ENCODE measurements at places on chromosomes 3 and 15.

DNA sequence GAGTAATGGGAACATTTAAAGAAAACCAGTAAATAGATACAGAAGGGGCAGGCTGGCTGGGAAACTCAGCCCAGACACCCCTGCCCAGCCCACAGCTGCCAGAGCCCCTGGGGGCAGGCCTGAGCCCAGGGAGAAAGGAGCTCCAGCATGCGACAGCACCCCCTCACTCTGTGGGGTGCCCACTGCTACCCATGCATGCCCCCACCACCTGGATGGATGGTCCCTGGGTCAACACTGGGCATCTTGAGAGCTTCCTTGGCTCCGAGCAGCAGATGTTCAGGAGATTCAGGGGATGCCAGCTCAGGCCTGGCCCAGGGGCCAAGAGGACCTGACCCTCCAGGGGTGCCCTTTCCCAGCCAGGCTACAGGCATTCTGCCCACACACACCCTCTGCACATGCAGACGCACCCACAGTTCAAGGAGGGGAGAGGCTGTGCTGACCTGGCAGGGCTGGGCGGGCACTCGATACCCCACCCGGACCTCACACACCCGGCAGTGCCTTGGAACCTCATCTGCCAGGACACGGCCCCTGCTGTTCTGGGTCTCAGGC lies 31.5 kb downstream of the PTH1R start:
- no peak for DNase-seq

DNA sequence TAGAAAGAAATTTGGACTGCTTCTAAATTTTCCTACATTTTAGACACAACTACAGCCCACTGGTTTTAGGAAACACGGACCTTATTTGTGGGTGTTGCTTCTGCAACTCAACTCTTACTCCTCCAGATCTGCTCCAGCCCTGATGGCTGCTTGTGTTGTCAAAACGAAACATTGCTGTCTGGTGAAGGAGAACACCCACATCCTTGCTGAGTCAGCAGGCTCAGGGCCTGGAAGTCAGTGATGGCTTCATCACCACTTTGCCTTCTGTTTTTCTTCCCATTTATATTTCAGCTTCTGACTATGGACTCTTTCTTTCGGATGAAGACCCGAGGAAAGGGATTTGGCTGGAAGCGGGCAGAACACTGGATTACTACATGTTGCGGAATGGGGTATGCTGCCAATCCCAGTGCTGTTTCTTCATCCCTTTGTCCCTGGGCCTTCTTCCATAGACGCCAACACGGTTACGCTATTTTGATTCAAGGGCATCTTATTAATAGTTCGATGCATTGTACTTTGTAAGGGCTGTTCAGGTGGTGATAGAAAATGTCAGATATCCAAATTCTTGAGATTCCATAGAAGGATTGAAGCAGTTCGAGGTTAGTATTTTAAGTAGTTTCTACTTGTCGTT lies 392.6 kb upstream of the TPM1 start:
- DNase-seq: no peak

DNA sequence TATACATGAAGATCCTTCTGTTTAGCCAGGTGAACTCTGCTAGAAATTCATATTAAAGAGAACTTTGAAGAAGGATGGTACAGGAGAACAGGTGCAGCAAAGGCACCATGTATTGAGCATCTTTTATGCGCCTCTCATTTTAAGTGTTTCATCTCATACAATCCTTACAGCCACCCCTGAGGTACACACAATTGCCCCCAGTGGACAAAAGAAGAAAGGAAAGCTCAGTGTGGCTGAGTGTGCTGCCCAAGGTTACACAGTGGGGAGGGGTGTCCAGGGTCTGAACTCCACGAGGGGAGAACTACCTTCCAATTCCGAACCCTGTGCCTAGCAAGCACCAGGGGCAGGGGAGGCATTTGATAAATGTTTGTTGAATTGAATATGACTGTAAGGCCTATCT lies 98.6 kb downstream of the MECOM start:
- no peak for DNase-seq

- DNase-seq: no peak
Measured at GRCh38 chr3:114732353-114732752, 414.7 kb downstream of the ZBTB20 start.

DNA sequence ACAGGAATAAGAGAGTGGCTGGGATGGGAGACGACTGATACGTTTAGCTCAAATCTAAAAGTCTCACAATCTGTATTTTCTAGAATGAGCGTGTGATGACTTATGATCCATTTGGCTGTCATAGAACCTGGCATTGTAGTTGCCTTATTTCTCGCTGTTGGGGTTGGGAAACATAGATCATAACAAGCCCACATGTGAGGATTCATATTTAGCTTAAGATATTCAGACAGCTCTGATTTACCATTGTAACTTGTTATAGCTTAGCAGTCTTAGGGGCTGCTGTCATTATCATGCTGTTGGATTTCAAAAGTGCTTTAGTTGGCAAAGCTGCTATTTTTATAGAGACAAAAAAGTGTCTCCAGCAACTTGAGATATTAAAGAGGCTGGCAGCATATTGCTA lies 871.3 kb downstream of the ZPLD1 start:
- DNase-seq: no peak

- DNase-seq: no peak
Measured at GRCh38 chr15:80580106-80580505, 115.0 kb upstream of the ABHD17C start.

DNA sequence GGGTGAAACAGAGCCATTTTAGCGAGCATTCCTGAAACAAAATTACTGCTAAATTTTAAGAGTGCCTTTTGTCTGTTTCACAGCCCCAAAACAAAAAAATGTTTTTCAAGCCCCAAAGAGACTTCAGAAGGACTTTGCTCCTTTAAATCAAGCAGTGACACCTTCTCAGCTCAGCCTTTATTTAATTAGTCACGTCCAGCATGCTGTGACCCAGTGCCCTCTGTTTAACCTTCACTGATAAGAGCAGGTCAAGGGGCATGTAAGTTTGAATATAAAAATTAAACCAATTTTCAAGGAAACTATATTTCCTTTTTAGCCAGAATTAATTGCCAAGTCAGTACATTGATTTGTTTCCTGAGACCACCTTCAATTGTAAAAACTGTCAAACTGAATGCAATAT lies 40.6 kb downstream of the ISL2 start:
- no peak for DNase-seq

DNA sequence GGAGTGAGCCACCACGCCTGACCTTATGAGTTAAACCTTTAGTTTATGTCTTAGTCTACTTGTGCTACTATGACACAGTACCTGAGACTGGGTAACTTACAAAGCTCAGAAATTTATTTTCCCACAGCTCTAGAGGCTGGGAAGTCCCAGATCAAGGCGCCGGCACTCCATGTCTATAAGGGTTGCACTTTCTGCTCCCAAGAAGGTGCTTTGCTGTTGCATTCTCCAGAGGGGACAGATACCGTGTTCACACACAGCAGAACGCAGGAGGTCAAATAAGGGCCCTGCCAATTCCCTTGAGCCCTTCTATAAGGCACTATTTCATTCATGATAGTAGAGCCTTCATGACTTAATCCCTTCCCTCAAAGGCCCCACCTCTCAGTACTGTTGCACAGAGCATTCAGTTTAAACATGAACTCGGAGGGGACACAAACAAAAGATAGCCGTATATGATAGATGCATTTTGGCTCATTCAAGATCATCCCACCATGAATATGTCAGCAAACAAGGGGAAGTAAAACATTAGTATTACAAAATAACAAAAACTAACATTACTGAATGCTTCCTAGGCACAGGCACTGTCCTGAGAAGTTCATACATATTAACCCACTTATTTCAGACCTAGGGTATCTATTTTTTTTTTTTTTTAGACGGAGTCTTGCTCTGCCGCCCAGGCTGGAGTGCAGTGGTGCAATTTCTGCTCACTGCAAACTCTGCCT lies 26.5 kb downstream of the PLA1A start:
- DNase-seq: no peak

- DNase-seq: no peak
Measured at GRCh38 chr15:40978141-40978540, 24.9 kb downstream of the CHAC1 start.

DNA sequence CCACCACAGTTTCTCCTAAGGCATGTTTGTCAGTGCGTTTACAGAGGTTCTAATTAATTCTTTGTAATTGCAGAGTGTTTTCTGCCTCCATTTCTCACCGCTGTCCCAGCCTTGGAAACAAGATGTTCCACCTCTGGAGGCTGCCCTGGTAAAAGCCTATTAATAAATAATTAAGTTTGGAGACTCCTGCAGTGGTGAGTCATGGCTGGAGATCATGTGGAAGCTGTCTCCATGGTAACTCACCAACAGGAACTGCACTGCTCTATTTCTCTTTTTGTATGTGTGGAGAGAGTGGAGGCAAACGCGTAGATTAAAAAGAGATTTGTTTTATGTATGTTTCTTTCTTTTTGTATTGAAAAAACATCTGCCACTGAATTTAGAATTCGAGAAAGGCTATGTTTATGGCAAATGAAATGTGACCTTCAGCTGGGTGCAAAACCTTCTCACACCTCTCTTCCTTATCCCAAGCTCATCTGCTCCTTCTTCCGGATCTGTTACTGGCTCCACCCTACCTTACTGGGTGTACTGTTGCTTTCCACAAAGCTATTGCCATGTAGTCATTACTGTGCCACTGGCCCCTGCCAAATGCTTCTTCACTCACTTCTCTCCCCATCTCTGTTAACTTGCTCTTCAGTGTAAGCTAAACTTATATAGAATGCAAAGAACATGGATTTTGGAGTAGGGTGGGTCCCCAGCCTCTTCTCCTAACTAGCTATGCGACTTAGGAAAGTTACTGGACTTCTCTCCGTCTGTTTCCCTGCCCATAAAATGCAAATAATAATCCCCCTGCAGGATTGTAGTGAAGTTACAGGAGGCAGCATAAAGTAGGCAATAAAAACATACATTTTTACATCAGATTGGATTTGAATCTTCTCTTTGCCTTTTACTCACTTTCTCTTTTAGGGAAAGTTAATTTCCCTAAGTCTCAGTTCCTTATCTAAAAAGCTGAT lies 778.5 kb downstream of the NTRK3 start:
- DNase-seq: no peak
